ENCODE measurements at places on chromosomes 11 and 22.

DNA sequence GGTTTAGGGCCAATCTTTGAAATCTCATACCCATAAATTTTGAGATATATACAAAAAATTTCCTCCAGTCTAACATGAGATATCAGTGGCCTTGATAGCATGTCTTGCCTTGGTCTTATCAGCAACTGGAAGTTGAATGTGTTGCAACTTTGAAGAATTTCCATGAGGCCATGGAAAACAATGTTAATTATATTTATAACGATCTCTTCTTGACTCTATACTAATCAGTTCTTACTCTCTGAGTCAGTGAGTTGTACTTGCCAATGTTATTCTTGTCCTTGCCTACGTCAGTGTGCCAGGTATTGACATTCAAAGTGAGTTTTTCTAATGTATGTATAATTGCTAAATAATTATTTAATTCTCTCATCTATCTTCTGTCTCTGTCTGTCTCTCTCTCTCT, 535.1 kb downstream of the KCNA4 start:
- DNase-seq = no peak

DNA sequence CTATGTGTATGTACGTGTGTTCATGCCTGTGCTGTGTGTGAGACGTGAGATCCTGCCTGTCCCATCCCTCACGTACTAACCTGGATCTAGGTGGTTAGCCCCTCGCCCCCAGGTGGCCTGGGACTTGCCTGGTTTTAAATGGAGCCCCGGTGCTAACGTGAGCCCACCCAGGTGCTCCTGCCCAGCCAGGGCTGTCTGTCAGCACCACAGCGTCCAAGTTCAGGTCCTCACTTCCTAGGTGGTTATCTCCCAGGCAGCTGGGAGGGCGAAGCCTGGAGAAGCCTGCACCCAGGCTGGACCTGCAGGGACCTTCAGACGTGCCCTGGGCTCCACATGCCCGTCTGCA, 86.0 kb downstream of the KCNQ1 start:
- DNase-seq = no peak

DNA sequence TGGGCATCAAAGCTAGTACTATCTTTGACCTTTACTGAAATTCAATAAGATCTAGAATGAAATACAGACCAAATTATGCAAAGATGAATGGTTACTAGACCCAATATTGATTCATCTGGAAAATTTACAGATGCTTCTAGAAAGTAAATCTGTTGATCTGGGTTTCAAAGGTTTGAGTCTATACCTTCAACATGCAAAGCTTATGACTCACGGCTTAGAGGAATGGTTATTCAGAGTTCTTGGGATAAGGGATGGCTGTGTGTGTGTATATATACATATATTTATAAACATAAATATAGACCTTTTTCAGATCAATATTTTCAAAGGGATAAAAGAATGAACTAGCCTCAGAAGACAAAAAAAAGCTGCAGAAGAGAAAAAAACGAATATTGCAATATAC, 1.3 kb downstream of the SPTY2D1 start:
- DNase-seq = no peak

GRCh38 chr11:12199231-12199948, 89.0 kb downstream of the MICAL2 start:
- DNase-seq = no peak

DNA sequence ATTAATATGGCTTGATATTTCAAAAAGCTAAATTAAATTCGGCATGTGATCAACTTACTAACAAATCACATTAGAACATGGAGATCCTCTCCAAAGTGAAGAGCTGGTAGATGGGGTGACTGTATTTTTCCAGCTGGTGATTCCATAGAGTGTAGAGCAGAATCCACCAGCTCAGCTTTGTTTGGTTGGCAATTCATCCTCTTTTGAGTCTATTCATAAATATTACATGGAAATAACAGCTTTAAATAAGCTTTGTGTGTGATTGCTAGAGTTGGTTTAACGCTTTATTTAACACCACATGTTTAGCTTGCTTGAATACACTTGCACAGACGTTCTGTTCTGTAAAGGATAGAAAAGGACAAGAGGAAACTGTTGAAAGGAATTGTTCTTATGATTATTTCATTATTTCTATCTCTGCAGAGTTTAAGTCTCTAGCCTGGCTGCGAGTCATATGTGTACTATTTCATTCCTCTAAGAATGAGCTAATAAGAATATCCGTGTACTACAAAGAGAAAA, 738.3 kb upstream of the KIRREL3 start:
- DNase-seq = no peak

- DNase-seq = no peak
Observed at GRCh38 chr11:115349335-115350017, 154.7 kb downstream of the CADM1 start.

DNA sequence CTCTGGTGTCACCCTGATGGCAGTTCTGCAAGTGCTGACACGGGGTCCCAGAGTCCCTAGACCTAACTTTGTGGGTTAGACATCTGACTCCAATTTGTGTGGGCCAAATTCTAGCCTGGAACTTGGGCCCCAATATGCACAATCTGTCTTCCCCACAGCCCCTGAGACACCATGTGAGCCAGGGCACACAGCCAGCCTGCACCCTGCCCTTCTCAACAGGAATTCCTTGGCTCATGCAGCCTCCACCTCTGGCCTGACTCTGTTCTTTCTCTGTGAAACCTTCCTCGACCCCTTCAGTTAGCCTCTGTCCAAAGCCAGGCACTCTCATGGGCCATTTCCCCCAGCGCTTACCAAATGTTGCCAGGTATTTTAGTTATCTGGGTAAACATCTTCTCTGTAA, 59.1 kb upstream of the POU2AF1 start:
- no peak for DNase-seq

DNA sequence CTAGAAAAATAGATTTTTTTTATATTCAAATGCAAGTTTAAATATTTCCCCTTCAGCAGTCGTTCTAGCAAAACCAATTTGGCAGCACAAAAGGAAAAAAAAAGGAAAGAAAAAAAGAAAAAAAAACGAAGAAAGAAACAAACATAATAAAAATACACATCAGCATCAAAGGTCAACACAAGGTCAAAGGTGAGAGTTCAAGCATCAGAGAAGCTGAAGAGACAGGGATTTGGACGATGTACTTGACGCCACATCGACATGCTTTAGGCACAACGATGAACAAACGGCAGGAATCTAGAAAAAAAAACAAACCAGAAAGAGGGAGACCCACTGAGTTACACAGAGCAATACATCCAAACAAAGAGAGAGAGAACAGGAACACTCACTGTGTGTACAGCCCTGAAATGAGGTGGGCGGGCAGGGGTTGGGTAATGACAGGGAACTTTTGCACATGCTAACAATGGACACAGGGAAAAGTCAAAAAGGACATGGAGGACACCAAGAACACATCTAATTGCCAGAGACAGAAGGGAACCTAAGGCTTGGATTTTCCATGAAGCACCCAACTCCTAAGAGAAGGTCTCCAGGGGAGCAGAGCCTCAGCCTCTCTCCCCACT, 19.8 kb upstream of the RAPSN start:
- no peak for DNase-seq

DNA sequence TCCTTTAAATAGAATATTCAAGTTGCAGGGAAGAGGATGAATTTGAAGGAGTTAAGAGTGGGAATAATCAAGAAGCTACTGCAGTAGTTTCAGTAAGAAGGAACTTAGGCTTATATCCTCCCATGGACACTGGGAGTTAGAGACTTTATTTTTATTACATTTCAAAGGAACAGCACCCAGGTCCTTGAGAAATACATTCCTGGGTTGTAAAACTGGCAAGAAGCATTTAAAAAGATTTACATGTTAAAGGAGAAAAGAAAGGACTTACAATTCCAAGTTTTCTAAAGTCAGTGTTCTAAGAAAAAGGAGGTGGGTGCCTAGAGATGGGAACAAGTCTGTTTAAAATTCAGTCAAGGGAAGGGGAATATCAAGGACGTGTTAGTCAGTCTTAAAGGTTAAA, 306.9 kb downstream of the JRKL start:
- no peak for DNase-seq

- DNase-seq = no peak
Observed at GRCh38 chr11:66015936-66016792, 4.4 kb downstream of the CST6 start.

DNA sequence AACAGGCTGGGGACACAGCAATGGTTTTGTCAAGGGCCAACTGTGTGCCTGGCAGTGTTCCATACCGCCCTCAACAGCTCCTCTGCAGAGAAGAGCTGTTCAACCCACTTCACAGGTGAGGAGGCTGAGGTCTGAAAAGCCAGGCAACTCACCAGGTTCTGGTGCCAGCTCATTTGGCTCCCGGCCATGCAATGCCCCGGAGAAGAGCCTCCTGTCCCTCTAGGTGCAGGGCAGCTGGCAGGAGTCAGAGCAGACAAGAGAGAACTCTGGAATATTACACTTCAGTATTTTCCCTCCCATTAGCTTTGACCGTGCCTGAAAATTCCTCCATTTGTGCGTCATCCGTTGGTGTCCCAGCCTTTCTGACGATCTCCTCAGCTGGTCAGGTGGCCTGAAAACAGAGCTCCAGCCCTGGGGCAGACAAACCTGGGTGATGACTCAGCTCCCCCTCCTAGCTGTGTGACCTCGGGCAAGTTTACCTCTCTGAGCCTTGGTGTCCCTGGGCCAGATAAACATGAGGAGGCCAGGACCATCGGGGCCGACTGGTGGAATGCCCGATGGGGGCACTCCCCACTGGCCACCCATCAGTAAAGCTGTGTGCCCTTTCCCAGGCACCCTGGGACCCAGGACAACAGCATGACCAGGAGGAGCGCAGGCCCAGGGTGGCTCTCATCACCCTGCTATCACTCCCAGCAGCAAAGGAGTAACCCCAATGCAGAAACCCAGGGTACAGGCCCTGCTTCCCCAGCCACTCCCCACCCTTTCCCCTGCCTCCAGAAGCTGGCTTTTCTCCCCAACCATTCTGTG, 9.6 kb upstream of the C1QTNF6 start:
- DNase-seq = no peak

GRCh38 chr22:49958931-49959781, 1.4 kb upstream of the PIM3 start:
- no peak for DNase-seq

GRCh38 chr22:49444781-49445180, 382.9 kb downstream of the BRD1 start:
- DNase-seq = no peak

GRCh38 chr11:86885311-86885710, 69.9 kb downstream of the FZD4 start:
- no peak for DNase-seq

GRCh38 chr22:49966774-49967705, 6.5 kb downstream of the PIM3 start:
- peak; percentile 60 for DNase-seq

DNA sequence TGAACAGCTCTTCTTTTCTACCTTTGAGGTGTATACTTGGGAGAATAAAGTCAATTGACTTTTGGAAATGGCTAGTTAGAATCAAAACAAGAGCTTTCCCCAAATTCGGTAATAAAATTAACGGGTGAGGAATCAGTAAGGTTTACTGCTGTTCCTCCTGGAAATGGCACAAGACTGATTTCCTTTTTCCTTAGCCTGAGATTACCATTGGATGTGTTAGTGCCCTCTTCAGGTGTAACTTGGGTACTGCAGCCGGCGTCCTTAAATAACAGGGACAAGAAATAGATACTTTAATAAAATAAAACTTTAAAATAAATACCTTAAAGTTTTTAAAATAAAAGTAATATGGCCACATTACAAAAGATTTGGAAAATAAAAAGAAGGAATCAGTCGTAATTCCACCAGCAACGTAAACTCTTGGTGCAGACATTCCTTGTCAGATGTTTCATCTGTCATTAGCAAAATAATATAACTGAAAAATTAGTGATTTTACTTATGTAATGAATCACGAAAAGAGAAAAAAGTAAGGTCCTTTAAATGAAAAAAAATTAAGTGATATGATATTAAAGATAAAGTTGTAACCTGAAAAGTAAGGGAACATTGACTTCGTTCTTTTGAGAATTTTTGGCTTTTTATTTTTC, 29.7 kb downstream of the ZFTA start:
- peak; percentile 35 for DNase-seq

DNA sequence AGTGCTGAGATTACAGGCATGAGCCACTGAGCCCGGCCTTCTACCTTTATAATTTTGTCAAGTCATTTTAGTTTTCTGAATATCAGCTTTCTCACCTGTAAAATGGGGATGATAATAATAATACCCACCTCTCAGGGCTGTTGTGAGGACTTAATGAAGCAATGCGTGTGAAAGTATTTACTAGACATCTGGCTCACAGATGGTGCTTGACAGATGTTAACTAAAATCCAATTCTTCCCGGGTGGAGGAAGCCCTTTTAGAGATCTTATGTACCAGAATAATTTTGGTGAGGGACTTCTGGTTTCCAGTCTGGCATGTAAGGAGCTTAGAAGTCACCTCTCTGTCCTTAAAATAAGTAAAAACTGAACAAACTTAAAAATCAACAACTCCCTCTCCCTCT, 43.7 kb upstream of the NUP160 start:
- DNase-seq = no peak

- no peak for DNase-seq
Observed at GRCh38 chr11:83140691-83141455, 16.1 kb upstream of the PCF11 start.

GRCh38 chr11:118679483-118679882, at the start of gene TREH:
TREH (minus strand) TSS chr11:118679650; CDS start chr11:118679627, 23 bp downstream.
- no peak for DNase-seq

- DNase-seq = no peak
Observed at GRCh38 chr11:117441146-117441975, 113.7 kb downstream of the CEP164 start.

DNA sequence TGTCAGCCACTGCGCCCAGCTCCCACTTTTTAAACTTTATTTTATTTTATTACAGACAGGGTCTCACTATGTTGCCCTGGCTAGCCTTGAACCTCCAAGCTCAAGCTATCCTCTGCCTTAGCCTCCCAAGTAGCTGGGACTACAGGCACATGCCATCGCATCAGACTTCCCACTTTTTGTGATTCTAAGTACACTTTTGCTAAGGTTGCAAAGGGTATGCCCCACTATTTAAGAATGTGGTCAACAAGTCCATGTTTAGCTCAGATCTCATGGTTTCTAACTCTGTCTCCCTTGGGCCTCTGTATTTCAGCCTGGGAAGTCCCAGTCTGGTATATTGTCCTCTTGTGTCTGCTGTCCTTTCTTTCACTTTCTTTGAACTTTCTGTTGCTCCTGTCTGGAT, 35.3 kb downstream of the EXPH5 start:
- no peak for DNase-seq

GRCh38 chr11:64559351-64560138, 31.5 kb upstream of the SLC22A12 start:
- DNase-seq = no peak

All from CD4-positive, alpha-beta T cell treated with Interleukin-15 for 1 hour (primary cell).